Osteocyte (in vitro differentiated cells): ENCODE measurements at places on chromosomes 16 and 17. TPM values are rescaled to one million over a fixed set of nuclear protein-coding genes. Genes with fewer than 3 reads are reported as not detected.
A peak's percentile ranks its signal among the peaks of the same experiment; 100 is the strongest.

The DPEP2 gene
- total RNA-seq: not detected in 2 replicates

The SAP30BP gene
- 88.1 and 103 TPM in 2 replicates for total RNA-seq

The DHX38 gene
- total RNA-seq: 57.0 and 59.3 TPM in 2 replicates

The CRHR1 gene
- not detected in 2 replicates for total RNA-seq

- no peak overlapping the region for H3K27ac ChIP-seq
- DNase-seq: no peak
- no peak overlapping the region for H3K4me3 ChIP-seq
Observed at GRCh38 chr17:65794572-65794971, 233.1 kb upstream of the AXIN2 start.

GRCh38 chr17:32265192-32265923 is at the start of gene RHBDL3:
RHBDL3 (plus strand) TSS chr17:32265832; CDS start chr17:32266190, 358 bp downstream.
- H3K27ac ChIP-seq: no peak within 1 kb of the TSS
- no peaks in the 10 kb centered on the region for H3K36me3 ChIP-seq
- peak within 1 kb of the TSS; percentile 72 for H3K4me3 ChIP-seq
- H3K27me3 ChIP-seq: peaks cover 77% of the 10 kb centered on the region

GRCh38 chr16:56763291-56763916 is 33.5 kb downstream of the NUP93 start:
- peaks cover 4% of the 10 kb centered on the region for H3K4me1 ChIP-seq
- no peak overlapping the region for H3K4me3 ChIP-seq
- H3K27me3 ChIP-seq: no peaks in the 10 kb centered on the region
- H3K27ac ChIP-seq: no peak overlapping the region
- peaks cover 28% of the 10 kb centered on the region for H3K36me3 ChIP-seq
- DNase-seq: no peak

GRCh38 chr17:3539881-3540540 is 17.6 kb downstream of the TRPV3 start:
- H3K27me3 ChIP-seq: peaks cover 18% of the 10 kb centered on the region

DNA sequence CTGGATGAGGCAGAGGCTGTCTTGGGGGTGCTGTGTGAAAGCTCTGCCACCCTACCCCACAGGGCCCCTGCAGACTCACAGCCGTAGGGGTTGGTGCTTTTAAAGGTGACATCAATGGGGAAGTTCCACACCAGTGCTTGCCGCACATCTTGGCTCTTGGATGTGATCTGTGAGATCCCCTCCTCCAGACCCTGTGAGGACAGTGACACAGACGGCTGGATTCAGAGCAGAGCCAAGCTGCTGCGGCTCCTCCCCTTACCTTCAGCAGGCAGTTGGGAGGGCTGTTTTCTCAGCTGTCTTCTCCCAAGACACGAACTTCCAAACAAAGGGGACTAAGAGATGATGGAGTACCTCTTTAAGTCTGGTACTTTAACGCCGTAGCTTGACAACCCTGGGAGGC is 4.8 kb downstream of the B9D1 start:
- H3K4me3 ChIP-seq: no peak overlapping the region
- DNase-seq: no peak
- H3K27me3 ChIP-seq: no peaks in the 10 kb centered on the region
- no peak overlapping the region for H3K27ac ChIP-seq

DNA sequence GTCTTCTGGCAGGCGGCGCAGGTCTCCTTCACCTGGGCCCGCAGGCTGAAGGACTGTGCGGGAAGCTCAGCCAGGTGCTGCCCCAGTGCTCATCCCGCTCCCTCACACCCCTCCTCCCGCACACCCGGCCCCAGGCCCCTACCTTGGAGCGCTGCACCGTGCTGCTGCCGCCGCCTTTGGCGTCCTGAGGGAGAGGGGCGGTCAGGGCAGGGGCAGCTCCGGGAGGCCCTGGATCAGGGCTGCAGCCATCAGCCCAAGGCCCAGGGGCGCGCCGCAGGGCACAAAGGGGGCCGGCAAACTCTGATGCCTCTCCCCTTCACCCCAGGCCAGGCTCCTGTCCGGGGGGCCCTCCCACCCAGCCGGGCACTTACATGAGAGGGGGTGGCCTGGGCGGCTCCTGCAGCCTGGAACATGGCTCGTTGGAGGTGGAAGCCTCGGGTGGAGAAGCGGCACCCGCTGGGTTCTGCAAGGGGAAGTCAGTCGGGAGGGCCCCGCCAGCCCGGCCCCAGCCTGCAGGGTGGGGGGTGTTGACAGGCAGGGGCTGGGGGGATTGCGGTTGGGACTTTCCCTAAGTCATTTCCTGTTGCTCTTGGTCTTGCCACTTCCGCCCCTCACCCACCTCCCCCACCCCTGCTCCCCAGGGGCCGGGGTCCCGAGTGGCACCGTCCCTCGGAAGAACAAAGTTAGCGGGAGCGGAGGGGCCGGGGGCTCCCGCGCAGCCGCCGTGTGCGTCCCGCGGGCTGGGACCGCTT is 863 bp downstream of the LIMD2 start:
- H3K4me3 ChIP-seq: peak overlapping the region; percentile 77
- DNase-seq: no peak
- H3K4me1 ChIP-seq: peaks cover 34% of the 10 kb centered on the region
- no peaks in the 10 kb centered on the region for H3K27me3 ChIP-seq
- H3K36me3 ChIP-seq: peaks cover 13% of the 10 kb centered on the region

DNA sequence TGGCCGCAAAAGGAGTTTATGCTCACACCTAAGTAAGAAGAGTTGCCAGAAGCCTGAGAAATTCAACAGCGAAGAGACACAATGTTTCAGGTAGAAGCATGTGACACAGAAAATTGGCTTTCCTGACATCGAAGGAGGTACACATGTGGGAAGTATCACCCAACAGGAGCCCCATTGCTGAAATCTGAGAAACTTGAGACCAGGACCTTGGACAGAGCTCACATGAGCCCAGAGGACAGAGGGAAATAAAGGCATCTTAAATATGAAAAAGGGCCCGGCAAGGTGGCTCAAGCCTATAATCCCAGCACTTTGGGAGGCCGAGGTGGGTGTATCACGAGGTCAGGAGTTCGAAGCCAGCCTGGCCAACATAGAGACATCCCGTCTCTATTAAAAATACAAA is 304.1 kb upstream of the C16orf82 start:
- no peaks in the 10 kb centered on the region for H3K36me3 ChIP-seq
- H3K27ac ChIP-seq: no peak overlapping the region

- H3K4me1 ChIP-seq: no peaks in the 10 kb centered on the region
- no peak overlapping the region for H3K4me3 ChIP-seq
- no peak for DNase-seq
- no peaks in the 10 kb centered on the region for H3K27me3 ChIP-seq
- no peak overlapping the region for H3K27ac ChIP-seq
Observed at GRCh38 chr16:56011808-56012481, 136.8 kb upstream of the CES5A start.

DNA sequence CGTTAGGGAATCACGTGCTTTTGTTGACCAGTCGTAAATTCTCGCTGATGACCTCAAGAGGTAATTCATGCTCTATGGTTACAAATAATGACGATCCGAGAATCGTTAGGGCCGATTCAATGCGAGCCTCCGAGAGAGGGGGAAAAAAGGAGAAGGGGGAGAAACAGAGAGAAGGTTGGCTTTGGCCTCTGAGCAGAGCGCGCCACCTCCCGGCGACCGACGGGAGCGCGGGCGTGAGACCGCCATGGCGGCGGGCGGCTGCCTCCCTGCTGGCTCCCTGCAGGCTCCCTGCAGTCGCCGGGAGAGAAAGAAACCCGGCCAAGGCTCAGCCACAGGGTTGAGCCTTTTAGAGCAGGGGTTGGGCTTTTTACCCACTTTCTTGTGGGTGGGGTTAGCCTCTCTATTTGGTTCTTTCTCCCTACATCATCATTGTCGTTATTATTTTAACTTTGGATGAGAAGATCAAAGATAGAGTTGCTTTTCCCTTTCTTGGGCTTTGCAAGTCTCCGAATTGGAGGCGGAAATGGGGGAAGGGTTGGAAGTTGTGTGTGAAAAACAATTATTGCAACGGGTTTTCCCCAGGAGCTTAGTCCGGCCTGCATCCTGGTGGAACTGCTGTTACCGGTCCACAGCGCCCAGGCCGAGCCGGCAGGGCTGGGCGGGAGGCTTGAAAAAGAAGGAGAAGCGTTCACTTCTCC is 410 bp upstream of the HOXB5 start:
- H3K27me3 ChIP-seq: peaks cover 97% of the 10 kb centered on the region
- H3K4me1 ChIP-seq: peaks cover 13% of the 10 kb centered on the region
- H3K27ac ChIP-seq: no peak overlapping the region

DNA sequence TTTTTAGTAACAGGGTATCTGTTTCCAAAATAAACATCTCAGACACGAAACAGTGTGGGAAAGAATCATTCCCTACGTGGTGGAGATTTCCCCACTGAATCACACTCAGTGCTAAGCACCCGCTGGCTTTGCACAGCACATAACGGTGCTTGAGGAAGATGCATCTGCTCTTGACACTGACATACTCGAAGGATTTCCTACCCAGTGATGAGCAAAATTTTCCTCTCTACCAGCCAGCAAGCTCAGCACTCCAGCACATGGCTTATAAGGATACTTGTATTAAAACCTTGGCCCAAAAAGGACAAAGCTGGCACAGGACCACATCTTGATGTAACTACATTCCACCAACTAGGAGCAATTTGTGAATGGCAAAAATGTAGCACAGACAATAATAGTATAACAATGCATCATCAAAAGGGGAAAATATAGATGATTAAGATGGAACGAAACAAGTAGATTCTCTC is 59.0 kb downstream of the ANKFY1 start:
- peak overlapping the region; percentile 97 for H3K27ac ChIP-seq
- DNase-seq: peak; percentile 87
- peak overlapping the region; percentile 38 for H3K4me3 ChIP-seq
- H3K27me3 ChIP-seq: no peaks in the 10 kb centered on the region
